ENCODE measurements at places on chromosomes 2 and 18.

GRCh38 chr18:58194028-58194427 is 150.0 kb downstream of the NEDD4L start:
- DNase-seq: no peak

DNA sequence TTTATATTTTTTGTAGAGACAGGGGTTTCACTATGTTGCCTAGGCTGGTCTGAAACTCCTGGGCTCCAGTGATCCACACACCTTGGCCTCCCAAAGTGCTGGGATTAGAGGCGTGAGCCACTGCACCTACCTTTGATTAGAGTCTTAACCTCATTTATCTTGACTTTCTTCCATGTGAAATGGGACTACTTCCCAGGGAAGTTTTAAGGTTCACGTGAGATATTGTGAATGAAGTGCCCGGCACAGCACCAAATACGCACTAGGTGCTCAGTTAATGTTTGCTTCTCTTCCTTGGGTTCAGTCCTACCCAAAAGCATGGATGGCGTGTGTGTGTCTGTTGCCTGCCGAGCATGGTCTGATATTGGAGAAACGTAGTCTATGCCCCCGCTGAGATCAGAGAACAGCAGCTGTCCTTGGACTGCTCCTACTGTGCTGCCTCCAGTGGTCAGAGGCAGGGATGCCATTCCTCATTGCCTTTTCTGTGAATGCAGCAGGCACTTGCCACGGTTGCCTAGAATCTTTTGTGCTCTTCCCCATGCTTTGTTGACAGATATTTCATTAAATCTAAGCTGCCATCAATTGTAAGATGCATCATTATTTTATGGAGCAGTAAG is 12.3 kb upstream of the TFCP2L1 start:
- DNase-seq: no peak

DNA sequence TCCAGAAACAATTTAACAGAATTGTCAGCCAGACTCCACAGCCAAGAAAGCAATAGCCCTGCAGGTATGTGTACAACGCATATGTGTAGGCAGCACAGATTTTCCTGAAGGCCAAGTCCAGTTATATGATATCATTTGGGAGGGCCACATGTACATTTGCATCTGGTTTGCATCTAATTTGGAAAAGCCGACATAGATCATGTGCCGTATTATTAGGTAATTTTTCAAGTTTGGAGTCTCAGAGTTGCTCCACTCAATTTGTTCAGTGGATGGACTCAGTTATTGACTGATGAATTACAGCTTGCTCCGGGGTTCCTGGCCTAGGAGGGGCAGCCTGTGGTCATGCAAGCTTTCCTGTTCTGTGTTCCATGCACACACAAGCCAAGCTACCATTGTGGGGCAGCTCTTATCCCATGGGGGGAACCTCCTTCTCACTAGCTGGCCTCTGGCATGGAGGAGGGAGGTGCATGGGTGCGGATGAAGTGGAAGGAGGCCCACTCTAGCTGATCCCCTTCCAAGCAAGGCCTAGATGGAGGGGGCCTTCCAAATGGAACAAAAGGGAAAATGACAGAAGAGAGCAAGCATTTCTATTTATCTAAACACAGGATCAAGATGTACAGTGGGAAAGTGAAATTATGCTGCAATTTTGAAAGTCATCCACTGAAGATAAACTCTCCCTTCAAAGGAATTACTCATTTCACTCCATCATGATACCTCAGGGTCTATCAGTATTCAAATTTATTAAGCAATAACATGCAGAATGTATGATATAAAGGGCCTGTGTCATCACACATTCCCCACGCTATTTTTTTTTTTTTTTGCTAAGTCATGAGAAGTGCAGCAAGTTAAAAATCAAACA is 202.6 kb upstream of the SMAD2 start:
- no peak for DNase-seq

- no peak for DNase-seq
Observed at GRCh38 chr18:23166891-23167541, 31.7 kb downstream of the CABLES1 start.

DNA sequence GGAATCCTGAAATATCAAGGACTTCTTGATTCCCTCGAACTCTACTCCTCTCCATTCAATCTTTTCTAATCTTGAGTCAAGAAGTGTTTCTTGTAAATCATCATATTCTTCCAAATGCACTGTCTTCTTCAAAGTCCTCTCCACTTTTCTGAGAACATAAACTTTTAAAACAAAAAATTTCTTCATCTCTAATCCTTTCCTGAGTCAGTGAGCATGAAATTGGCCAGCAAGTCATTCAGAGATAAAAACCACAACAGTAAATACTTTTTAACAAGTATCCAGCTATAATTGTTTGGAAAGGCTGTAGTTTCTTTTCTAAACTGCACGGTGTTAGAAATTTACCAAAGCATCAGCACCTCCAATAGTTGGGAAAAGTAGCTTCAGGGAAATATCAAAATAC is 312.6 kb upstream of the GALNT5 start:
- no peak for DNase-seq

- no peak for DNase-seq
Observed at GRCh38 chr18:2970772-2971659, 41.9 kb downstream of the LPIN2 start.

GRCh38 chr2:98894331-98895000 is 41.6 kb downstream of the CRACDL start:
- DNase-seq: no peak

- DNase-seq: peak; percentile 15
Observed at GRCh38 chr18:23504720-23505119, 1.4 kb downstream of the RMC1 start.

- no peak for DNase-seq
Observed at GRCh38 chr2:7627583-7627982, 710.4 kb downstream of the RNF144A start.

GRCh38 chr2:172869861-172870260 is 134.2 kb downstream of the RAPGEF4 start:
- DNase-seq: no peak

- no peak for DNase-seq
Observed at GRCh38 chr2:156182132-156182531, 150.4 kb downstream of the NR4A2 start.

DNA sequence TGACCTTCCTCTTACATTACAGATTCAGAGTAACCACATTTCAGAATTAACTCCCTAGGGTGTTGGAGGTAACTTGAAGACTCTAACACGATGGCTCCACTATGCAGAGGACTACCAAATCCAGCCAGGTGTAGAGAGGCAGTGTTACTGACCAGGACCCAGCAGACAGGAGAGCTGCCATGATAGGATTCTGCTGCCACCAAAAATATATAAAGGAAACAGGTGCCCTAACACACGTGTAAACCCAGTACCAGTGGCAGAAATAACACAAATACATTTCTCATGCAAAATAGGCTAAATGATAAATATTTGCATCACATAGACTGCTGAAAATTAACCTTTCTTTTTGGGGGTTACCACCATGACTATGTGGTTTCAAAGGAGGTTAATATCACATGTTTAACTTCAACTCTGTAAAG is 7.0 kb downstream of the ZBTB14 start:
- DNase-seq: no peak

- no peak for DNase-seq
Observed at GRCh38 chr2:238696331-238696730, 151.6 kb upstream of the TWIST2 start.

DNA sequence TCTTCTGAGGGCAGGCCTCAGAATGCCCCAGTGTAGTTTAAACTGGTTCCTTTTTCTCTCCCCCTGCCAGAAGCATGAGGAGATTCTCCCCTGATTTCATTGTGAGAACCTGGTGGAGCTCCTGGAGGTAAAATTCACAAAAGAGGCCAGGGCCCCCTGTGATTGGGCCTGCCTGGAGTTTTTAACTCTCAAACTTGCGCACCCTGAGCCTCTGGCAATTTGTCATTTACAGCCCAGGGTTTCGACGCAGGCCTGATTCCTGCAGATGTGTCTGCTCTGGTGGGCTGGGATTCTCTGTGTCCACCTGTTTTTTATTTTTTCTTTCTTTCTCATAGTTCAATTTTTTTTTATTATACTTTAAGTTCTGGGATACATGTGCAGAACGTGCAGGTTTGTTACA is 157.9 kb downstream of the ASB1 start:
- DNase-seq: no peak

DNA sequence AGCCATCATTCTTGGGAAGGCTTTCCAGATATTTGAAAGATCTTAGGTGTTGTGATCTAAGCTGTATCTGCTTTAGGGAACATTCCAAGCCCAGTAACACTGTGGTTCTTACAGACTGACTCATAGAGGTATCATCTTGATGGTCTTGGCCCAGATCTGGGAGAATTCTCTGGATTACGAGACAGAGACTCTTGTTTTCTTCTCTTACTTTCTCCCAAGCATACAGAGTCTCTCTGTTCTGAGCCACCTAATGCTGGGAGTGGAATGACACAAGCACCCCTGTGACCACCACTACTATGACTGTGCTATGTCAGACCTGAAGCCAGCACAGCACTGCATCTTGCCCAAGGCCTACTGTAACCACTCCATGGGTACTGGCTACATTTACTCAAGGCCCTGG is 81.0 kb upstream of the EPAS1 start:
- DNase-seq: no peak

GRCh38 chr2:179805001-179805400 is 56.4 kb downstream of the ZNF385B start:
- DNase-seq: no peak

GRCh38 chr2:190860985-190861680 is 19.5 kb upstream of the GLS start:
- DNase-seq: no peak

- peak; percentile 57 for DNase-seq
Observed at GRCh38 chr2:68762665-68763064, 28.1 kb downstream of the ARHGAP25 start.

DNA sequence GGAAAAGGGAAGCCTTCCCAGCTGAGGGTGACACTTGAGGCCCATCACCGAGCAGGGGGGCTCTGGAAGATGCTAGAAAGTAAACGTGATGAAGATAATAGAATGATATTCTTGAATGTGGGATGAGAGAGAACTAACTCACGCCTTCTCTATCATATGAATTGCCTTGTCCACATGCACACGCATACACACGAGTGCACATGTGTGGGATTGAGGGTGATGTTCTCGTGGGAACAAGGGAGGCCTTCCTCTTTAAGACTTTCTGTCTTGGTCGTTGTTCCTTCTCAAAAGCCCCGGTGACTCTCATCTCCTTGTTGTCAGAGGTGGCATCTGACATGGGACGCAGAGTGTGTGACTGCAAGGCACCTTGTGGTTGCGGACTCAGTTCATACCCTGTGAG is 436.9 kb downstream of the ZNF516 start:
- DNase-seq: no peak

- DNase-seq: no peak
Observed at GRCh38 chr2:107215401-107216350, 329.7 kb upstream of the ST6GAL2 start.

GRCh38 chr2:105739944-105740530 is 4.7 kb upstream of the NCK2 start:
- DNase-seq: no peak

- DNase-seq: no peak
Observed at GRCh38 chr2:29206941-29207340, 91.7 kb downstream of the CLIP4 start.

- no peak for DNase-seq
Observed at GRCh38 chr2:36387258-36387916, 31.8 kb downstream of the CRIM1 start.

DNA sequence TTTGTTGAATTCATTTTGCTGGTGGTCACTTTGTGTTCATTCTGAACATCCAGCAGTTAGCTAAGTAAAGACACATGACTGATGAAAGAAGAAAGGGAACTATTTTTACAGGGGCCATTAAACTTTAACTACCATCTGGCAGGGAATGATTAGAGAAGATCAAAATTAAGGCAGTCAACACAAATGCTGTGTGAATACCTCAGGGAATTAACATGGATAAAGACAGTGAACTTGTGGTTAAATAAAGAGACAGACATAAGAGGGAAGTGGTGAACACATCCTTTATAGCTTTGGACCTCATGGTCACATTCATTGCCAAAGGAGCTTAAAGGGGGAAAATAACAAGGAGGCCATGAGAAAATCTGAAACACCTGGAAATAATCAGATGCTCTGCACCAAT is 52.6 kb upstream of the ATP5MC3 start:
- DNase-seq: no peak

- DNase-seq: no peak
Observed at GRCh38 chr2:10385933-10386773, 62.0 kb downstream of the ODC1 start.

DNA sequence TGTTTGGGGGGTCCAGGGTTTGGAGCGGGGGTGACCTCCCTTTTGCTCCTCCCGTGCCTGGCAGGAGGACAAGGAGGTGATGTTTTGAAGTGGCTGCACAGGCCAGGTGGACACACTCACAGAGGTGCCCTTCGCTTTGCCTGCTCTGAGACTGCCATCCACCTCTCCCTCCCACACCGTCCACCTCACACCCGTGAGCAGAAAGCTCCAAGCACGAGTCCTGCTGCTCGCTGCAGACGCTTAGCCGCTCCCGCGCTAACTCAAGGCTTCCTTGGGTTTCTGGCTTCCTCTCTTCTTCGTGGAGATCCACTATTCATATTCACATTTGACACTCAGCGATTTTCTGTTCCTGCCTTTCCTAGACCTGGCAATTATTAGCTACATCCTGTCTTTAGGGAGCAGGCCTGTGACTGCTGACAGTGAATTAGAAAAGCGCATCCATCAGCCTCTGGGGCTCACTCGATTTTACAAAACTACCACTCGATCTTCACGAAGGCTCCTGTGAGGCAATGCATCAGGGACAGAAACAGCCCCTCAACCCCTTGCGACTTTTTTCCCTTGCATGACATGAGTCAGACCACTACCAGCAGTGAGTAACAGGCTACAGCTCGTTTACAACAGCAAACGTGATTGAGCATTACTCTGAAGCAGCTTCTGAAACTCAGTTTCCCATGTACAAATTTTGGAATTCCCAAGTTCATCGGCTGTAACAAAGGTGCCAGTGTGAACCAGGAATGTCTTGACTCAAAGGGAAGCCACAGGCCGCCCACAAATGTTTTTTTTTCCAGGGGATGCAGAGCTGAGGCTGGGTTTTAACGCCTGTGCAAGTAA is 238.7 kb upstream of the SOX11 start:
- DNase-seq: no peak

- DNase-seq: no peak
Observed at GRCh38 chr2:28358668-28359201, 33.9 kb upstream of the FOSL2 start.

DNA sequence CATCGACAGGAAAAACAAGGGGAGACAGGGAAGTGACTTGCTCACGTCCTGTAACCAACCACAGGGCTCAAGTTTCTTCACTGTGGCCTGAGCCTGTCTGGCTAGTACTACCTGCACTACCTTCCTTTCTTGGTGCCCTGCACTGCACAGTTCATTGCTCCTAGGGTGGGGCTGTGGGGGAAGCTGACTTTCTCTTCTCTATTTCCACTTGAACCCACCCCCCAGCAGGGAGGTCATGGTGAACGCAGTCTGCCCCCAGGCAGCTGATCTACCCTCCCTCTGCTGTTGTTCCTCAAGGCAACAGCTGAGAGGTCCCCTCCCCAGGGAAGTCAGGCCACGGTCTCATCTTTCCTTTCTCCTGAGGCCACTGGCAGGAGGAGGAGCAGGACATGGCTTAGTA is 532.1 kb downstream of the SOX11 start:
- peak; percentile 2 for DNase-seq

DNA sequence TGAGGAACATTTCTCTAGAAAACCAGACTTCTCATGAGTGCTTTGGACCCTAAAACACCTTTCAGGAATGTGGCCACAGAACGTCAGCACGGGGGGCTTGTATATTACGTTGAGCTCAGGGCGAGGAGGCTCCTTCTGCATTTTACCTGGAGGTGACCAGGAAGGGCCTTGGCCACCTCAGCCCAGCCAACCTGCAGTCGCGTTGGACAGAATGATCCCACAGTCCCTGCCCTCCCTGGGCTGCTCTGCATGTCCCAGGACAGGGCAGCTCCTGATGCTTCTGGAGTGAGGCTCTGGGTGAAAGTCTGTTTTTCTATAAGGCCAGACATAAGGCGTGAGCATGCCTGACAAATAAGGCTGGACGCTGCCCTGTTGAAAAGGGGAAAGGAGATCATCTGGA is 121.9 kb downstream of the NDUFA10 start:
- DNase-seq: no peak
